ENCODE measurements at places on chromosomes 1 and 21.
A peak's percentile ranks its signal among the peaks of the same experiment; 100 is the strongest.

DNA sequence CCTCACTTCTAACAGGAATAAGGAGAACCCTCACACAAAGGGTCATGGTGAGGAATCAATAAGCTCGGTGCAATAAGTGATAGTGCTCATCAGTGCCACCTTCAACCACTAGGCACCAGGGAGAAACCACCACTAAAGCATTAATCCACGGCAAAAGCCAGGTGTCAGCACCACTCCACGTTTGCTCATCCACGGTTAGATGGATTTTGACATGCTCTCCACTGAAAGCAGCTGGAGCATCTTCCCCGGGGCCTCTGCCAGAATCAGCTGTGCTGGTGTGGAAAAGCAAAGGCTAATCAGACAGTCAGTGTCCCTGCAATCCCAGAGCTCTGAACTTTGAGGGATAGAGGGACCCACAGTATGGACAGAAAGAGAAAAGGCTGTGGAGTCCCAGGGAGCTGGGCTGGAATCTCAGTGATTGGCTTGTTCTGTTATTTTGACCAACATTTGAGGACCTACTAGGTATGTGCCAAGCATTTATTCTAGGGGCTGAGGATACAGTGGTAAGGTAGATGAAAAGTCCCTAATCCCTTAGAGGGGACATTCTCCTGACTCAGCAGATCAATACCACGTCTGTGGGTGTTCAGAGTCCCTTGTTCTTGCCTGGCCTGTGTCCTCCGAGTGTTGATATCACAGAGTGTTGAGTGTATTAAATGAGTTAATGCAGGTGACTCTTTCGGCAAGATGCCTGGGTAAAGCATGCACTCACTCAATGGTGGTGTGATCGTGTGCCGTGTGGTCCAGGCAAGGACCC lies 41.3 kb downstream of the FHAD1 start:
- DNase-seq = no peak

DNA sequence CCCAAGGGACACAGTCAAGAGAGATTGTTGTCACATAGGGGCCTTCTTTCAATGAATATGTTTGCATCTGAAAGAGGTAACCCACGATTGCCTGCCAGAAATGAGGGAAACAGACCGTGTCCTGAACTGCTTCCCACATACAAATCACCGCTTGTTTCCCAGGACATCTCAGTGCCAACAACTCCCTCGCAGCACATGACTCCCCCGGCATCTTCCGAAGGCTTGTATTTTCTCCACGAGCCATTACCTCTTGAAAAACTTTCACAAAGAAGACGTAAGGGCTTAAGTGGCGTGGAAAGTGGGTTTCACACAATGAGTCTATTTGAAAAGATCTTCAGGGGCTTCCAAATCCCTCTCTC lies 31.6 kb upstream of the PDE9A start:
- no peak for DNase-seq

- no peak for DNase-seq
Observed at GRCh38 chr1:38500352-38500751, 359.2 kb downstream of the RRAGC start.

DNA sequence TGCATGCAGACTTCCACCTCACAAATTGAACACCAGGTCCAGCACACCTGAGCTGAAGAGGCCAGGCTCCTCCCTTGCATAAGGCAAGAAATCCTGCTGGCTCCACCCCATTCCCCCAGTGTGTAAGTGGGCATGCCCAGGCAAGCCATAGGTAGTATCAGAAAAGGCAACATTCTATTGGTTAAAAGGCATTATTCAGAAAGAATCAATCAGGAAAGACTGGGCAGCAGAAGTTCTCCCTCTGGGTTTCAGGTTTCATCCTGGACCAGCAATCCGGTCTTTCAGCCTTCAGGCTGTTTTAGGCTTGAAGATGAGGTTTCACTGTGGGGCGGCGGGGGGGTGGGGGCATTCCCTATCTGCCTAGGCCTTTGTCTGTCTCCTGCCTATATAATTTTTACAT lies 42.0 kb upstream of the LHX8 start:
- no peak for DNase-seq

DNA sequence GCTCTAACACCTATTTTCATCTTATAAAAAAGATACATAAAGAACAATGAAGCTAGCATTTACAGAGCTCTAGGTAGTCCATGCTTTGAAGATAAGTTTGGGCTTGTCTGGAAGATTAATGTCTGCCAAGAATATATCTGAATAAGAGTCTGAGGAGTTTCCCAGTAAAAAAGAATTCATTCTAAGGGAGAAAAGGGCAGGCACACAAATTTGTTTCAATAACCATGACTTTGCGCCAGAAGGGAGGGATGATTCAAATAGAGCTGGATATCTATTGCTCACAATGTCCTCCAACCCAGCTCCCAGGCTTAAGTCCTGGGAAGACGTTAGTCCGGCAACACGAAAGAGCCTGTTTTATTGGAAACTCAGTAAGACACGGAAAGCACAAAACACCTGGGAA lies 9.7 kb upstream of the TTLL7 start:
- DNase-seq = no peak

DNA sequence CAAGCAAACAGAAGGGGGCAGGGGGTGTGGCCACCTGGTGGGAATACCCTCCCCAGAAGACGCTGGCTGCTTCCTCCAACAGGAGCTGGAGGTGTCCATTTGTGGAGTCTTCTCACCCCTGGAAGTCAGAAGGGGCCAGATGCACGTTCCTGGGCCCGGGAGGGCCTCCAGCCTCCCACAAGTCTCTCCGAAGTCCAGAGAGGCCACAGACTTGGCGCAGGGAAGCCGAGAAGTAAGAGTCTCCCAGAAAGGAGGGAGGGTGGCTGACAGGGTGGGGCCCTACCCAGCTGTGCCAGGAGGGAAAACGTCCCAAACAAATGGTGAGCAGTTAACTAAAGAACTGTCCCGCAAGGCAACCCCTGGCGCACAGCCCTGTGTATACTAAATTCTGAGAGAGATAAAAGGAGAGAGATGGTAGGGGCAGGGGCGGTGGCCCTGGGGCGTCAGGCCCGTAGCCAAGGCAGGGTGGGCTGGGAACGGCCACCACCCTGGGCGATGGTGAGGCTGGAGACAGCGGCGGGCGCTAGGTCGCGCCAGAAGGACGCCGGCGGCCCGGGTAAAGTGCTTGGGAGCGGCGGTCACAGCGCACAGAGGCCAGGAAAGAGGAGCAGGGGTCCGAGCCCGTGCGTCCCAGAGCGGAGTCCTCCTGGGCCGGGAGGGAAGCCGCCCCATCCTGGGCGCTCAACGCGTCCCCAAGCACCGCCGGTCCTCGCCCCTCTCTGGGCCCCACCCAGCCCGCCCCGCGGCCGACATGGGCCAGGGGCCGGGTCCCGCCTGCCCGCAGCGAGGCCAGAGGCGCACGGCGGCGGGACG lies 1.2 kb downstream of the CHD5 start:
- no peak for DNase-seq

GRCh38 chr1:52552236-52552504 lies 722 bp downstream of the TUT4 start:
- peak; percentile 65 for DNase-seq

- DNase-seq = no peak
Observed at GRCh38 chr1:30596891-30597290, 126.5 kb downstream of the MATN1 start.

DNA sequence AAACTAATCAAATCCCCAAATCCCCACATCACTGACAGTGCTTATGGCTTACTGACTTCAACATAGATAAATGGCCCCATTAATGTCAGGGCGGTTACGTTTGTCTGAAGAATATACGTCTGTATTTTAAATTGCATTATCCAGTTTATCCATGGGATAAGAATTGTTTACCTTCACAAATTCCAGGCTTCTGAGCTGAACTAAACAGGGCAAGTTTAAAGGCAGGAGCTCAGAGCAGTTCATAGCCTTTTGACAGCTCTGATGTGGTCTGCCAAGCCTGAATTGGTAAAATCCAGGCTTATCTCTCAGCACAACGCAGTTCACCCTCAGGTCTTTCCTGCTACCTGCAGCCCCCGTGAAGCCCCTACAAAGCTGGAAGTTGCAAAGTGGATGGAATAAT lies 79.5 kb upstream of the GREM2 start:
- DNase-seq = no peak

DNA sequence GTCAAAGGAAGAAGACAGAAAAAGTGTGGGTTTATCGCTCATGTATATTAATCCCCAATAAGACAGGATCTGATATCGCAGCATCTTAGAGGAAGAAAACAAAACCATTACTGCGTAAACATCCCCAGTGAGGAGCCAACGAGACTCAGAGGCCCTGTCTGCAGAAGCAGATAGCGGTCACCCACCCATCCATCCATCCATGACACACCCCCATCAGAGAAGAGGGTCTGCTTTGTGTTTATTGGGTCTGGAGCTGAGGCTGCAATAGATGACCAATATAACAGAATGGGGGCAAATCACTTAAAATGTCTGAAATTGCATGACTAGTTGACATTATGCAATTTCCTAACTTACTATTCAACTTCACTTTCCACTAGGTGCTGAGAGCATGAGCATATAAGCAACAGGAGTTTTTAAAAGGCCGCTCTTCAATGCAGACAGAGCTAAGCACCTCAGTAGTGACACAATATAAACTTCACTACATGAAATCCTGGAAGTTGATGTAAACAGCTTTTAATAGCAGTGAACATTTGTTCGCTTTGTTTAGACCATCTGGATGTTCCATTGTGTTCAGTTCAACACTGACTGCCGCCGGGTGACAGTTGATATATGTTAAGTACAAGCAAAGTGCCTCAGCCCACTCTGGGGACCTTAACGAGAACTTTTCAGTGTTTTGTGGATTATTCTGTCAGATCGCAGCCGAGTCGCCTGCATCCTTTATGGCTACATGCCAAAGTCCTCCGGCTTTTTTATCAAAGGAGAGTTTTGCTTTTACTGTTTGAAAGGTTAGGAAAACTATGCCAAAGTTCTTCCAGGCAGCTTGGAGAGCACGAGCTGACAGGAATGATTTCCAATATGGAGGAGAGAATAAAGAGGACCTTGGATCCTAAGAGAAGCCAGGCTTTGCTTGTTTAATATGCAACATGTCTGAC lies 167.5 kb downstream of the ZNF281 start:
- DNase-seq = no peak

DNA sequence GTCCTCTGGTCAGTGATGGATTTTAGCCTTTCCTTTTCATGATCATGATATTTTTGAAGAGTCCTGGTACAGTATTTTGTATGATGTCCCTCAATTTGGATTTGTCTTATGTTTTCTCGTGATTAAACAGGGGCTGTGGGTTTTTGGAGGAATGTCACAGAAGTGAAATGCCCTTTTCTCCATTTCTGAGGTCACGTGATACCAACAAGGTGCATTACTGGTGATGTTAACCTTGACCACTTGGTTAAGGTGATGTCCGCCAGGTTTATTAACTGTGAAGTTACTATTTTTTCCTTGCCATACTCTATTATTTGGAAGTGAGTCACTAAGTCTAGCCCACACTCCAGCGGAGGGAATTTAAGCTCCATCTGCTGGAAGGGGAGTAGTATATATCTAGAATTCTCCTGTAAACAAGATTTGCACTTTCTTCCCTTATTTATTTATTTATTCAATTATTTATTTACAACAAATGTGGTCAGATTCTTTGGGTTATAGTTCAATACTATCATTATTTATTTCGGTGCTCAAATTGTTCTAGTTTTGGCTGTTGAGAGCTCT lies 123.4 kb downstream of the HIVEP3 start:
- no peak for DNase-seq

GRCh38 chr1:31752952-31753475 lies 11.1 kb downstream of the ADGRB2 start:
- no peak for DNase-seq
